ENCODE measurements at places on chromosomes 7 and 10. TPM values are rescaled to one million over a fixed set of nuclear protein-coding genes. Genes with fewer than 3 reads are reported as not detected.

RARRES2 gene
- total RNA-seq, result 1.4 TPM

EIF5AL1 gene
- 1.5 TPM for total RNA-seq

CLDN4 gene
- total RNA-seq, result 0.54 TPM

ABCC2 gene
- 0.98 TPM for total RNA-seq

LIPK gene
- not detected for total RNA-seq

All from fibroblast of the aortic adventitia (primary cell).